Lower lobe of right lung (tissue), 2 donors: ENCODE measurements at places on chromosomes 6 and 20. TPM values are rescaled to one million over a fixed set of nuclear protein-coding genes. Genes with fewer than 3 reads are reported as not detected.

The C20orf204 gene
- 1.2 TPM for total RNA-seq

- DNase-seq = no peak
- H3K36me3 ChIP-seq = no peaks in the 10 kb centered on the region
- H3K27me3 ChIP-seq = no peaks in the 10 kb centered on the region
- no peak overlapping the region for H3K4me3 ChIP-seq
- no peak overlapping the region for H3K27ac ChIP-seq
Measured at GRCh38 chr6:70673054-70673453, 5.4 kb downstream of the SMAP1 start.

- H3K4me1 ChIP-seq = peaks cover 14% of the 10 kb centered on the region
- DNase-seq = no peak
- H3K4me3 ChIP-seq = no peak overlapping the region
- H3K27ac ChIP-seq = peak overlapping the region; percentile 43
- H3K27me3 ChIP-seq = no peaks in the 10 kb centered on the region
Measured at GRCh38 chr6:90369024-90369519, 72.4 kb upstream of the BACH2 start.

- H3K36me3 ChIP-seq = no peaks in the 10 kb centered on the region
- no peaks in the 10 kb centered on the region for H3K27me3 ChIP-seq
- DNase-seq = no peak
- H3K4me3 ChIP-seq = no peak overlapping the region
- H3K4me1 ChIP-seq = no peaks in the 10 kb centered on the region
- H3K27ac ChIP-seq = no peak overlapping the region
Measured at GRCh38 chr20:32577023-32577422, 8.1 kb downstream of the NOL4L start.

DNA sequence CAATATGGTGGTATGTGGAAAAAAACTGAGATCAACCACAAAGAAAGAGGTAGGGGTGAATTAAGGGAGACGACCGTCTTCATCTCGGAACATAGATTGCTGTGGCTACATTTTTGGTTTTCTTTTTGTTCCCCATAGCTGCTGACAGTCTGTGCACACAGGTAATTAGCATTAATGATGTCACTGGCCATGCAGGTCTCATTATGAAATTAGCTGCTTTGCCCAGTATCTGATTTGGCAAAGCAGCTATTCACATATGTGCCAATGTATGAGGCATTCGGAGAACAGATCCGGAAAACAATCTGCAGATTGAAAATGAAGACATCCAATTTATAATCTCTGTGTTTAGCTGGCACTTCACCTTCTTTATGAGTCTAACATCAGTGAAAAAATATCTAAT is 13.1 kb downstream of the NOX3 start:
- H3K4me1 ChIP-seq = peaks cover 4% of the 10 kb centered on the region
- no peak overlapping the region for H3K4me3 ChIP-seq
- H3K27me3 ChIP-seq = no peaks in the 10 kb centered on the region

- H3K4me3 ChIP-seq = no peak overlapping the region
- H3K27ac ChIP-seq = no peak overlapping the region
- H3K27me3 ChIP-seq = no peaks in the 10 kb centered on the region
- no peaks in the 10 kb centered on the region for H3K36me3 ChIP-seq
Measured at GRCh38 chr6:47086051-47086770, 44.1 kb upstream of the ADGRF1 start.

- H3K4me3 ChIP-seq = no peak overlapping the region
- no peaks in the 10 kb centered on the region for H3K36me3 ChIP-seq
- no peaks in the 10 kb centered on the region for H3K4me1 ChIP-seq
- no peak overlapping the region for H3K27ac ChIP-seq
- H3K27me3 ChIP-seq = no peaks in the 10 kb centered on the region
Measured at GRCh38 chr6:22755605-22756004, 186.2 kb downstream of the HDGFL1 start.

DNA sequence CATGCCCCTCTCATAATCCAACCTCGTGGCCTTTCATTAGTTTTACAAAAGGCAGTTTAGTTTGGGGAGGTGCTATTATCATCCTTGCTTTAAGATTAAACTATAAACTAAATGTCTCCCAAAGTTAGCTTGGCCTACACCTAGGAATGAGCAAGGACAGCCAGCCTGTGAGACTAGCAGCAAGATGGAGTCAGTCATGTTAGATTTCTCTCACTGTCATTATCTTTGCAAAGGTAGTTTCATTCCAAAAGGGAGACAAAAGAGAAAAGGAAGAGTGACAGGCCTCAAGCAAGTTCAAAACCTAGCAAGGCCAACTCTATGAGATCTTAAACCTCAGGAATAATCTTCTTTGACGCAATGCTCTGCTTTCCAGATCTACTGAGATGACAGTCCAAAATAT is 232.2 kb downstream of the UBE3D start:
- no peak overlapping the region for H3K27ac ChIP-seq
- H3K36me3 ChIP-seq = no peaks in the 10 kb centered on the region
- DNase-seq = no peak
- no peaks in the 10 kb centered on the region for H3K27me3 ChIP-seq
- H3K4me1 ChIP-seq = no peaks in the 10 kb centered on the region
